ENCODE measurements at places on chromosomes 12 and 14. TPM values are rescaled to one million over a fixed set of nuclear protein-coding genes. Genes with fewer than 3 reads are reported as not detected.

The BIN2 gene
- total RNA-seq = 215 TPM

- no peak for DNase-seq
Observed at GRCh38 chr12:124563401-124563800, 4.0 kb downstream of the NCOR2 start.

The PROX2 gene
- not detected for total RNA-seq

GRCh38 chr14:60488175-60488574 lies 2.3 kb upstream of the C14orf39 start:
- no peak for DNase-seq

The SLC25A47 gene
- not detected for total RNA-seq

- DNase-seq = no peak
Observed at GRCh38 chr14:103523575-103523954, 935 bp upstream of the CKB start.

GRCh38 chr14:49861699-49862088 lies 9.1 kb upstream of the NEMF start:
- DNase-seq = no peak

The DHRS2 gene
- total RNA-seq = not detected

The CFAP251 gene
- 0.23 TPM for total RNA-seq

- no peak for DNase-seq
Observed at GRCh38 chr12:43737646-43738045, 20.9 kb downstream of the PUS7L start.

- DNase-seq = no peak
Observed at GRCh38 chr14:104090071-104090748, 4.7 kb downstream of the ASPG start.

- no peak for DNase-seq
Observed at GRCh38 chr12:1319212-1319611, 275.2 kb downstream of the FBXL14 start.

The MYF5 gene
- not detected for total RNA-seq

DNA sequence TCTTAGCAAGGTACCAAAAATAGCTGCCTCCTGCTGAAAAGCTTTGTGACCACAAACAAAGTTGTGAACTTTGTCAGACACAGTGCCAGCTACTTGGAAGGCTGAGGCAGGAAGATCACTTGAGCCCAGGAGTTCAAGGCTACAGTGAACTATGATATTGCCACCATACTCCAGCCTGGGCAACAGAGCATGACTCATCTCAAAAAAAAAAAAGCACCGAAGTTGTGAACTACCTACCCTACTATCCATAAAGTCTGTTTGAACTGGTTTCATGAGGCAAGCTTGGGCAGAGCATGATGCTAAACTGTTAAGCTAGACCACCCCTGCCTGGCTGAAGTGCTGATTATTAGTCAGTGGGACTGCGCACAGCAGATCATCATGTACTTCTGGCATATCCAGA lies 75.5 kb downstream of the RAD52 start:
- no peak for DNase-seq

DNA sequence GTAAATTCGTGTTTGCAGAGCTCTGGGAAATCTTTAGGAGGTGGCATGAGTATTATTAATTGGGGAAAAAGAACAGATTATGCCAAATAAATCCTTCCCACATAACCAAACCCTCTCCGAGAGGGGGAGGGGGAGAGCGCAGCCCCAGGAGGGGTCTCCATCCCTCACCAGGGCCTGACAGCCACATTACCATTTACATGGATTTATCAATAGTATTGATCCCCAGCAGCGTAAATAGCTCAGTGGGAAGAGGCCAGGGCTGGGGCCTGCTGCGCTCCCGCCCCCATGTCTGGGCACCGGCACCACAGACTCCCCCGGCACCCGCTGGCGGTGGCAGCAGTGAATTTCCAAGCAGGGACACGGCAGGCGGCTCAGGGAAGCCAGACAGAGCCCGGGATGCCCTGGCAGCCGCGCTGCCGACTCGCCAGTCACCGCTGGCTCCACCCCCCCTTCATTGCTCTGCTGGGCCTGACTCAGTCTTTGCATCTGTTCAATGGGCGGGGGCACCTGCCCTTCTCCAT lies 2.4 kb downstream of the NCOR2 start:
- no peak for DNase-seq

The NTF3 gene
- not detected for total RNA-seq

The KITLG gene
- total RNA-seq = not detected

DNA sequence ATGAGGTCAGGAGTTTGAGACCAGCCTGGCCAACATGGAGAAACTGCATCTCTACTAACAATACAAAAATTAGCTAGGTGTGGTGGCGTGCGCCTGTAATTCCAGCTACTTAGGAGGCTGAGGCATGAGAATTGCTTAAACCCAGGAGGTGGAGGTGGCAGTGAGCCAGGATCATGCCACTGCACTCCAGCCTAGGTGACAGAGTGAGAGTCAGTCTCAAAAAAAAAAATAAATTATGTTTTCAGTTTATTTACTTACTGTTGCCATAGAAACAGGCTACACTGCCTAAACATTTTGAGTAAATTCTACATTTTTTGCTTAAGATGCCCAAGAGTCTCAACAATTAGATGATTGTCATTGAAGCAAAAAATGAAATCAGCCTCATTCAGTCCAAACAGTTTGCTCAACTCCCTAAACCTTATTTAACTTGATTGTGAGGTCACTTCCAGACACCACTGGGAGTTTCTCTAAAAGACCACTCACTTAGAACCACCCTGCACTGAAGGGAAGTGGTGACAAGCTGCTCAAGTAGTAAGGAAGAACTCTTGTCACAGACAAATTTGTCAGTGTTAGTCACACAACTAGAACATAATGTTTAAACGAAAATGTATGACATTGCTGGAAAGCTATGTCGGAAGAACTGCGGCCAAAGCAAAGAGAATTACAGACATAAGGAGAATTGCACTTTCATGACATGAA lies 9.8 kb upstream of the GNPNAT1 start:
- peak; percentile 24 for DNase-seq

DNA sequence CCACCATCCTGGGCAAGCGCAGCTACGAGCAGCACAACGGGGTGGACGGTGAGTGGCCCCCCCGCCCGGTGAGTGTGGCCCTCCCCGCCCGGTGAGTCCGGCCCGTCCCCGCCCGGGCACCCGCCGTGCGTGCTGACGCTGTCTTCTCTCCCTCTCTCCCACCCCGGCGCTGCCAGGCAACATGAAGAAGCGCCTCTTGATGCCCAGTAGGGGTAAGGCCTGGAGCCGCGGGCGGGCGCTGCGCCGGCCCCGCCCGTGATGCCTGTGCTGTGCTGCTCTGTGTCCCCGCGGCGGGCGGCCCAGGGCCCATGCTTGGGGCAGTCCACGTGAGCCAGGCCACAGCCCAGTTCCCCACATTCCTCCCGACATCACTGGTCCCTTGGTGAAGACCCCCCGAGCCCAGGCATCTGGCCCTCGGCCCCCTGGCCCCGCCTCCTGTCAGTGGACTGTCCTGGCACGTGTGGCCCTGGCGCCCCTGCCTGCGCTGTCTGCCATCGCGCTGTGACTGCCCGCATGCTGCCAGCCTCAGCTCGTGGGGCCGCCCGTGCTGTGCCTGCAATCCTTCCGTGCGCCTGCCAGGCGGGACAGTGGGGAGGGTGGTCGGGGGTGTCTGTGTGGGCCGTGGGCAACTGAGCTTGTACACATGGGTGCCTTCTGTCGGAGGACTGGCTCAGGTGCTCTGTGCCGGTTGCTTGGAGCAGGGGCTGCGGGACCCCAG lies 7.9 kb upstream of the CRIP2 start:
- no peak for DNase-seq

The IQSEC3 gene
- total RNA-seq = 0.91 TPM

DNA sequence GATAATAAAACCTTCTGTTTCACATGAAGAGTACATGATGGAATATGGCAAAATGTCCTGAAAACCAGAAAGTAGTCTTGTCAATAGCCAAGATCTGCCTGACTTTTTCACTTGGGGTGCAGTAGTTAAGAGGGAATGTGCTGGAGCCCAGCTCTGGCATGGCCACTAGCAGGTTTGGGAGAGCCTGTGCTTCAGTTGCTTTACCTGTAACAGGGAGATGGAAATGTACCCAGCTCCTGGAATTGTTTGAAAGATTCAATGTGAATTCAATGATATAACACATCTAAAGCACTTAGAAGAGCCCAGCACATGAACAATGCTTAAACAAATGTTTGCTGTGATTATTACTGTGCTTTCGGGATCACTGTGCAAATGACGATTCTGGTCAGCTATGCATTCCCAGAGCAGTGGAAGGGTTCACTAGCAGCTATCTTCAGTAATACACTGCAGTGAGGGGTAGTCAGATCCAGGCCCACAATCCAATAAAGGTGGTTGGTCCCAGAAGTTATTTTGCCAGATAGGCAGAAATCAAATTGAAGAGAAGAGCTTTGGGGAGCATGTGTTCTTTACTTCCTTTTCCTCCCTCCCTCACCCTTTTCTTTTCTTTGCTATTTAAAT lies 224.9 kb downstream of the APAF1 start:
- no peak for DNase-seq

DNA sequence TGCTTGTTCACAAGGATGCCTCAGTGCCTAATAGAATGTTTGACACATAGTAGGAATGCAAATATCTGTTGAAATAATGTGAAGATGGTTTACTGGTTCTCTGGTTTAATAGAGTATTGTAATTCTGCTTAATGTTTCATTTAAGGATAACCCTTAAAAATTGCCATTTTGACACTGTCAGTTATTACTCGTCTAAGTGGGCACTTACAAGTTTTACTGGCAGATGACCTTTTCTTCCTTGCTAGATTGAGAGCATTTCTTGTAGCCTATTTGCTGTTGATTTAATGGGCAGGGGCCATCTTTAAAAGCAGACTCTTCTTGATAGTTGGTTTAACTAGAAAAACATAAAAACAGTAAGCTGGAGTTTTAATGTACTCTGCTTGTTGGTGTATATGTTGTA lies 1.9 kb downstream of the TMEM263 start:
- no peak for DNase-seq

The KRT82 gene
- total RNA-seq = not detected

GRCh38 chr12:23169696-23170013 lies 544.7 kb downstream of the ETNK1 start:
- no peak for DNase-seq

- DNase-seq = no peak
Observed at GRCh38 chr12:29545102-29545467, 47.6 kb upstream of the OVCH1 start.

DNA sequence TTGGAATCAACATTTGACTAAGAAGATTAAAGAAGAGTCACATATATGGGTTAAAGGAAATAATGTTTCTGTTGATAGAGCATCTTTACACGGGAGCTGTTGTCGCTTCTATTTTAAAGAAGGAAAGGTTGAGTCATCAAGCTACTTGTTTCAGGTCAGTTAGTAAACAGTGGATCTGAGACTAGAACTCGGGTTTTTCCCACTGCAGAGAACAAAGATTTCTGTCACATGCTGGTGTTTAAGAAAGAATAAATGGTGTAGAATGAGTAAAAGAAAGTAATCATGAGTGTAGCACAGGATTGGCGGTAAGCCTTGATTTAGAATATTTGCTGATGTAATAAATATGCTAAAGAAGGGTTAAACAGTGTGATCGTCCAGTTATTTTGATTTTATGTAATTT lies 455.5 kb downstream of the AEBP2 start:
- peak; percentile 9 for DNase-seq

DNA sequence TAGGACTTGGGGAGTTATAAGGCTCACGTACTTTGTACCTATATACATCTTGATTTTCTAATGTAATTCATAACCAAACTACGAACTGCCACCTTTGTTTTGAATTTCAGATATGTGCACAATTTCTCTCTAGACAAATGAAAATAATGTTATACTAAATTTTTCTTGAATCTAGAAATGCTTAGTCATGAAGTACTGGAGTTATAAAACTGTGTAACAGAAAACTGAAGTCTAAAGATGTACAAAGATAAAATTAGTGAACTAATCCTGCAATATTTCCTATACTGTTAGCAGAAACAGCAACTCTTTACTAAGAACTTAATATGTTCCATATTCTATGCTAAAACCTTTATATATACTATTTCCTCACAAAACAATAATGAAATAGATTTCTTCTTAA lies 15.5 kb downstream of the SEC23A start:
- DNase-seq = no peak

DNA sequence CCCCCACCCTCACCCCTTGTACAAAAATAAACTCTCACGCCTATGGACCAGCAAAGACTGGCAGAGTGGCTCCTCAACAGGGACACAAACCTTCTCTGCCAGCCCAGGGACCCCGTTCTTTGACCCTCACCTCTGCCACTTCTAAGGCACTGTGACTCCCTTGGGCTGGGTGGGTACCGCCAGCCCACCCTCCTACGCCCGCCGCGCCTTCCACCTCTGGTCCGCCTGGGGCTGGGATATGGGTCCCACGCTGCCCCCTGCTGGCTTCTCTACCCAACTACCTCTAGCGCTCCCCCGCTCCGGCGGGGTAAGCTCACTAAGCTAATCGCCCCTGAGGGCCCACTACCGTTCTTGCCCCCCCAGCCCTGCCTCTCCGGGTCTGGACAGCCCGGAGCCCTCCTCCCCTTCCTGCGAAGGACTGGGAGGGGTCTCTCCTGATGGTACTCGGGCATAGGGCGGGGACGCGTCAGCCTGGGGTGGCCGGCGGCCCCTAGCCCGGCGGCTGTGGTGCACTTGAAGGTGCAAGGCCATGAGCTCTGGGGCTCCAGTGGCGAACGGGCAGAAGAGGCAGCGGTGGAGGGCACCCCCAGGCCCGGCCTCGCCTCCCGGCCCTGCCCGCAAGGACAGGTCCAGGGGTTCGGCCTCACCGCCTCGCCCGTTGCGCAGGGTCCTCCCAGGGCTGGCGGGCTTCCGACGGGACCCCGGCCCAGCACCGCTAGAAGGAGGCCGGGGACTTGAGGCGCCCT lies 8.1 kb downstream of the ZNF219 start:
- no peak for DNase-seq

The NKX2-8 gene
- total RNA-seq = not detected

DNA sequence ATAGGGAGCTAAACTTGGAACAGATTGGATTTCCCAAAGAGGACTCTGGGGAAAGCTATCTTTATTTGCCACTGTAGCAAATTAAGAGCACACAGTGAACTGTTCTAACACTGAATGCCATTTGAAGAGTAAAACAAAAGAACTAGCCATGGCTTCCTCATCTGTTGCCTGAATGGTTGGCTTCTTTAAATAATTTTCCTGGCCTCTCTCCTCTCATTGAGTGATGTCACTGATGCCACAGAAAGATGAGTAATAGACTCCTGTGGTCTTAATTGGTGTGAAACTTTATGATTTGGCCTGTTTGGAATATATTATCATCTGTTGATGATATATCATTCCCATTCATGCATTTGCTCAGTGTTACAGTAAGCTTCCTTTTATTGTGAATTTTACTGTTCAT lies 42.5 kb downstream of the WDR20 start:
- no peak for DNase-seq

The ATL1 gene
- total RNA-seq = 1.6 TPM

The EID3 gene
- 9.9 TPM for total RNA-seq

The KRT80 gene
- not detected for total RNA-seq

- DNase-seq = no peak
Observed at GRCh38 chr12:52543985-52544883, 8.7 kb downstream of the KRT71 start.

- DNase-seq = no peak
Observed at GRCh38 chr12:26195641-26196420, 458 bp downstream of the SSPN start.

Measured in CD4-positive, alpha-beta memory T cell (primary cell).